ENCODE measurements at places on chromosomes 1 and 21.

DNA sequence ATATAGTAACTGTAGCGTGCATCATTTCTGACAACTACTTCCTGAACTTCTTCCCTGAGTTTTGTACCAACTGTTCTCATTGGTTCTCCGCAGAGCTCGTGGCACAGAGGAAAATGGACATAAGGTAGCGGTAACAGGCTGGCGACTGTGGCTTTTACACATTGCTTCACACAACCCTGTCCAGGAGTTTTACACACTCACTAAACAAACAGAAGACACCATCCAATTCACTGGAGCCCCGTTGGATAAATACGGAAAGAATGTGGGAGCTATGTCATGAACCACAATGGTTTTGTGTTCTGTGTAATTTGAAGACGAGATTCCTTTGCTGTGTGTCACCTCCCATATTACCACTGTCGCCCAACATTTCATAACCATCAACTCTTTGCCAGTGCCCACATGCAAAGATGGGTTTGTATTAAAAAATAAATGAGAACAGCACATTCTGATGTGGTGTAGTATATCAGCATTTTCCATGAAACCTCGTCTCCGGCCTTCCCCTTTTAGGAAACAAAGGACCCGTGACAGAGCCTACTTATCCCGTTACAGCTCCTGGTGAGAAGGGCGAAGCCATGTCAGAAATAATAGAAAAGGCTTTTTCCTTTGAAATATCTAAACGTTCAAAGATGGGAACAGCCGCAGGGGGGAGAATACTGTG lies 47.4 kb upstream of the ENAH start:
- DNase-seq: no peak

GRCh38 chr1:155522069-155522468 lies 40.5 kb downstream of the ASH1L start:
- no peak for DNase-seq

DNA sequence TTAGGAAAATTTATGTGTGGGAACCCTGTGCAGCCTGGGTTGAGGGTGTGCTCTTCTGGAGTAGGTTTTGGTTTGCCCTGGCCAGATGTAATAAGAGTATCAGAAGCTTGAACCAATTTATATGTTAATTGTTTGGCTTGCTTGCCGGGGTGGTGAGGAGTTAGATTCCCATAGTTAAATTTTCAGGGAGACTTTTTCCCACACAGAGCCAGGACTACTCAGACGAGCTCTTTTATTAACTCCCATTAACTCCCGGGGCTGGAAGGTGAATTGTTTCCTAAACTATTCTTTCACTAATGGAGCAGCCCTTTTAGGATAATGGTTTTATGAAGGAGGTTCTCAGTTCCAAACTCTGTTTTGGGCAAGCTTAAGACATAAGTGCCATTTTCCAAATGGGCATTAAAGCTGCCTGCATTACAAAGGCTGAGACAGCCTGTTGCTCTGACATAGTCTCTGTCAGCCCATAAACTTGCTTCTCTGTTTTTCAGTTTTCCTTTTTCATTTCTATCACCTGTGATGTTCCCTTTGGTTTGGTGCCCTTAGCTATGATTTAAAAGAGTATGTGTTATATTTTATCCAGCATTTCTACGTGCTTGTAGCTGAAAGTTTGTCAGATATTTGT lies 18.0 kb upstream of the RAB3GAP2 start:
- no peak for DNase-seq

DNA sequence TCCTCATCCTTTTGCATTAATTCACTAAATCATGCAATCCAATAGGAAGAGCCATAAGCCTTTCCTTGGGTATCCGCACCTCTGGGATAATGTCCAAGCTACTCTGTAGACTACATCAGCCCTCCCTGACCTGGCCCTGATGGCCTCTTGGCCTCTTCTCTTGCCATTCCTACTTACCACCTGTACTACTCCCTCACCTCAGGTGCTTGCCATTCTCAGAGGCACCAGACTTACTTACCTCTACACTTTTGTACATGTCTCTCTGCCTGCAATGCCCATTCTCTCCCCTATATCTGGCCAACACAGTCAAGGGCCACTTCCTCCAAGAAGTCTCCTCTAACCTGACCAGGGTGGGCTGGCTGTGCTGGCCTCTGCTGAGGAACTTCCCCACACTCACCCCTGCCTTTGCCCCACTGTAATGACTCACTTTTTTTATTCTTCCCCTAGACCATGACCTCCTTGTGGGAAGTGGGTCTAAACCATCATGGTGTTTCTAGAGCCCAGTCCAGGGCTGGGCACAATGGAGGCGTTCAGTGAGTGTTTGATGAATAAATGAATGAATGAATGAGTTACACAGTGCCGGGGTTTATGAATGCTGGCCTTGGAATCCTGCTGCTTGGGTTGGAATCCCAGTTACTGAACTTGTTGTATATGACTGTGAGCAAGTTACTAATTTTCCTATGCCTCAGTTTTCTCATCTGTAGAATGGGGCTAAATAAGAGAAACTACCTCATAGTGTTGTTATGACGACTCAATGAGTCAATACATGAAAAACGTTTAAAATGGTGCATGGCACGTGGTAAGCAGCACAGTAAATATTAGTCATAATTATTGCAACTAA lies 179.8 kb downstream of the FOXD2 start:
- no peak for DNase-seq

GRCh38 chr1:210151052-210151672 lies 81.4 kb upstream of the SERTAD4 start:
- no peak for DNase-seq

DNA sequence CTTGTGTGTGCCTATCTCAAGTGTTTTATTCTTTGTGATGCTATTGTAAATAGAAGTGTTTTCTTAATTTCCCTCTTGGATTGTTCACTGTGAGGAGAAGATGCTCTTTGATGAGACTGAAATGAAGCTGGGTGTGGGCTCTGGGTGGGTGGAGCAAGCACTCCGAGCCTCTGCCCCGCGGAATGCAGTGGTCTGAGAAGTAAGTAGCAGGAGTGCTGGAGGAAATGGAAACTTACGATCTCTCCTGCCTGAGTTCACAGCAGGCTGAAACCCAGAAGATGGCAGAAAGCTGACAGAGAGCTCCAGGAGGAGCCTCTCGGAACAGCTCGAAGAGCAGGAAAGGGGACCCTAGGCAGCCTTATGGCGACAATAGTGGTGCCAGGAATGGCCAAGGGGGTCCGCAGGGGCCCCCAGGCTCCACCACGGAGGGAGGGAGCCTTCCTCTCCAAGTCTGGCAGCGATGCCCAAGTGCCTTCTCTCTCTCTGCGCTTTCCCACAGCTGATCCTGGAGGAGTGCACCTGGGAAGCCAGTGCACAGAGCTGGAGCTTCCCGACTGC lies 126.8 kb upstream of the COL6A1 start:
- no peak for DNase-seq

DNA sequence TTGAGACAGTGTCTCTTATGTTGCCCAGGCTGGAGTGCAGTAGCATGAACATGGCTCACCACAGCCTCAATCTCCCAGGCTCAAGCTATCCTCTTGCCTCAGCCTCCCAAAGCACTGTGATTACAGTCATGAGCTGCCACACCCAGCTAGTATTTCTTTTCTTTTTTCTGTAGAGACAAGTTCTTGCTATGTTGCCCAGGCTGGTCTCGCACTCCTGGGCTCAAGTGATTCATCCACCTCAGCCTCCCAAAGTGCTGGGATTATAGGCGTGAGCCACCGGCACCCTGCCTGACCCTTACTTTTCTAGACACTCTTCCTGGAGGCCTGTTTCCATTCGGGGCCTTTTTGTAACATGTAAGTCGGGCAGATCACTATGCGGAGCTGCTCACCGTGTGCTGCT lies 30.1 kb upstream of the SRP9 start:
- DNase-seq: no peak

DNA sequence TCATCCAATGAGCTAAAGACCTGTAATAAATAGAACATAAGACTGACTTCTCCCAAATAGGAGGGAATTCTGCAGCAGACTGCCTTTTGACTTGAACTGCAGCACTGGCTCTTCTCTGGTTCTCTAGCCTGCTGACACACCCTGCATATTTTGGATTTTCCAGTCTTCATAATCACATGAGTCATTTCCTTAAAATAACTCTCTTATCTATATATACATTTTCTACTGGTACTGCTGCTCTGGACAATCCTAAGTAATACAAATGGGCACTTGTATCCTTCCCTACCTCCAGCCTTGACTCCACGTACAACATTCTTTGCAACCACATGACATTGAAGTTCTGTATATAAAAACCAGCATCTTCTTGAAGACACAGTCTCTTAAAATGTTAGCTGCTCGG lies 429.4 kb upstream of the TMPRSS15 start:
- no peak for DNase-seq

DNA sequence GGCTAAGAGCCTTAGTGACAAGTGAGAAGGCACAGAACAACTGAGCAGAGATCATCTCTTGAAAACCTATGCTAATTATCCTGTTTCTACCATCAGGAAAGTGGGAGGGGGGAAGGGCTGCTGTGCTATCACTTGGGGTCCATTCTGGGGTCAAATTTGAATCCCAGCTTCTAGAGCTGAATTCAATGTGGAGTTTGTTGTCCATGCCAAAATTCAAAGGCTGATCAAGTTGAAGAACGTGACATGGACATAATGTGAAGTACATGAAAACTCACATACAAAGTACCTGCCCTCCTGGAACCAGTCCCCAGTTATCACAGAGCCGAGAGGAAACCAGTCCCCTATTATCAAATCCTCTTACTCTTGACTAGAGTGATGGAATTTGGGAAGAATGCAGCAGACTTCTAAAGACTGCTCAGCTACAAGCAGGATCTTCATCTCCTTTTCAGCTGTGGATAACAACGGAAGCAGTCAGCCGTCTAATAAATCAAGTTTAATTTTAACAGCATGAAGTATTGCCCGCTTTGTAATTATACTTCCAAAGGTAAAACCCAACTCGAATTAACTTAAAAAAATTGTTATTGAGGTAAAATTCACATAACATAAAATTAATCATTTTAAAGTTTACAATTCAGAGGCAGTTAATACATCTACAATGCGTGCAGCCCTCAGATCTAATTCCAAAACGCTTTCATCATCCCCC lies 78.3 kb downstream of the SLC45A1 start:
- no peak for DNase-seq

DNA sequence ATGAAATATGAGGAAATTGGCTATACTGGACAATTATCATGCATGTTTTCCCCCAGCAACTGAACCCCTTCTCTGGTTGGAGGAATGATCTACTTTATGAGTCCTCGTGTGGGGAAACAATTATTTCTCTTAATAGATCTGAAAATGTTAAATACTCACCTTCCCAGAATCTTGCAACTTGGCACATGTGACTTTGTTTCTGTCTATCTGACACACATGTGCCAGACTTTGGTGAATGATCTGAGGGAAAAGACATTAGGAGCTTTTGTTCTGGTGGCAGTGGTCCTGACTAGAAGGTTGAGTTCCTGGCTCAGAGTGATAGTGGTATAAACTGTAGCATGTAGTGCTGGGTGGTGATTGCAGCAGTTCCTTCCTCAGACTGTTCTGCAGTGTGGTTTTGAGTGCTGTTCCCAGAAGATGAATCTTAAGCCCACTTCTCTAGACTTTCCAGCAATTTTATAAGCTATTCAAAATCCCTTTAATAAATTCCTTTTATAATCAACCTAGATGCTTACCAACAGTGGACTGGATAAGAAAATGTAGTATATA lies 59.3 kb upstream of the B3GALNT2 start:
- DNase-seq: no peak

DNA sequence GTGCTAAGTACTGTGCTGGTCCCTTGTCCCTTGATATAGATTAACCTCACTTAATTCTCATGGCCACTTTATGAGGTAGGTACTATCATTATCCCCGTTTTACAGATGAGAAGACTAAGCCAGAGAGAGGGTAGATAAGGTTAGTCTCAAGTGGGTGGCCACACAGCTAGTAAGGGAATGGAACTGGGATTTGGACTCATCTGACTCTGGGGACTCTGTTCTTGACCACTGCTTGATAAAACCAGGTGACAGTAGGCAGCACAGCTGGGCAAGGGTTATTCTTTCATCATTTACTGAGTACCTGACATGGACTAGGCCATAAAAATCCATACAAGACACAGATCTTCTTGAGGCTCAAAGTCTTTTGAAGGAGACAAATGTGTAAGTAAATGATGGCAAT lies 37.2 kb upstream of the PPP2R5A start:
- DNase-seq: no peak

DNA sequence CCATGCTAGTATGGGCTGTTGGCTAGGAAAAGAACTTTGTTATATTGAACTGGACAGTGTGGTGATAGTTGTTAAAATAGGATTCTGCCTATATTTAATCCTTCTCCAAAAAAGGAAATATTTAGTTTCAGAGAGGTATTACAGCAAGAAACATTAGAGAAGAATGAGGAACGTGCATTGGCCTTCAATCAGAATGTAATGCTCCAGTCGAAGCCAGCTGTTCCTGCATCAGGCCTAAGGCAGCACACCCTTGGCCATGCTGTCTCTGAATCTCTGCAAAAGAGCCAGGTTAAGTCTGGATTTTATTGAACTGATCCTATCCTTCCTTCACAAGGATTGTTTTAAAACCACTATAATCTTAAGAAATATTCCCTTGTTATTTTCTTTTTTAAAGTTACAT lies 35.3 kb upstream of the RALGPS2 start:
- DNase-seq: no peak

DNA sequence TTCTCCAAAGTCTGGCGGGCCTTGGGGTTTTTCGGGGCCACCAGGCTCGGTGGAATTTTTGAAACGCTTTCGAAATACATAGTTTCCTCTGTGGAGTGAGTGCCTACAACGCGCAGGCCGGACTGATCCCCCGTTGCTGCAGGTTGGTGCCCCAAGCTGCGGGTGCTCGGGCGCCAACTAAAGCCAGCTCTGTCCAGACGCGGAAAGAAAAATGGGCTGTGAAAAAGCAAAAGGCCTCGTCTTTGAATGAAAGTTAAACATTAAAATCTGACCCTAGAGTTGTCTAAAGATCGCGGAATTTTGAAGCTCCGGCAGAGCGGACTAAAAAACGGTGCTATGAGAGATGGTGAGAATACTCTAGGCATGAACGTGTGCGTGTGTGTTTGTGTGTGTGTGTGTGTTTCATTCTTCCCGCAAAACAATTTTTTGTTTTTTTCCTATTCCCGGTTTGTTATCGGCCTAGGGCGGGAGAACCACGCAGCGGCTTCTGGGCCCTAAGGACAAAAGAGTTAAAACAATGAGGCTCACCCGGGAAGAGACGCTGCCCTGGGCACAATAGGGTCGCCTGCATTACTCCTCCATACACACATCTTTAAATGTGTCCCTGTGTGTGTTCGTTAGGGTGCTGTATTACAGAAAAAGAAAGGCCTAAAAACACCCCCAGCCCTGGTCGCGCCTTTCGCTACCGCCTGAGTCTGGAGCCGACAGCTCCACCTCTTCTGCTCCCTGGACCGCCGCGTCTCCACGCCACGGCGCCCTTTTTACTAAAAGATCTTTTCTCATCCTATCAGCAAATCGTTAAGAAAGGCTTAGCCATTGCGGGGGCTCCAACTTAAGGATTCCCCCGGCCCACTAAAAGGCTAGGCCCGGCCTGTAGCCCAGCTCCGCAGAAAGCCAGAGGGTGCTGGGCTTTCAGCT lies 3.2 kb downstream of the TBX15 start:
- no peak for DNase-seq

DNA sequence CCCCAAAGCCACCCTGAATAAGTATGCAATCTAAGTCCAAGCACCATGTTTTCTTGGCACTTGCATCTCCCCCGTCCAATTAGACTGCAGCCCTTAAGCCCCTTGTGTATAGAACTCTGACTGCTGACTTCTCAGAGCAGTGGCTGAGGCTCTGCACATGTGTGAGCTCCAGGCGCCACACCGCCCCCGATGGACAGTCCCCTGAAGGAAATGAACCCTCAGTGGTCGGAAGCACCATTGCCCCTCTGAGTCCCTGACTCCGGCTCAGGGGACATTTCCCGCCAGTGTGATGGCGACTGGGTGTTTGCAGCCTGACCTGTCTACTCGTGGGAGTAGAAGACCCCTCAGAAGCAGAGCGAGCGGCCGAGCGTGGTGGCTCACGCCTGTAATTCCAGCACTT lies 37.2 kb upstream of the SCCPDH start:
- no peak for DNase-seq

- DNase-seq: no peak
These were observed 9.2 kb downstream of the ZBTB48 start for GRCh38 chr1:6588893-6589520.
